ENCODE measurements at places on chromosomes 2 and 18.

DNA sequence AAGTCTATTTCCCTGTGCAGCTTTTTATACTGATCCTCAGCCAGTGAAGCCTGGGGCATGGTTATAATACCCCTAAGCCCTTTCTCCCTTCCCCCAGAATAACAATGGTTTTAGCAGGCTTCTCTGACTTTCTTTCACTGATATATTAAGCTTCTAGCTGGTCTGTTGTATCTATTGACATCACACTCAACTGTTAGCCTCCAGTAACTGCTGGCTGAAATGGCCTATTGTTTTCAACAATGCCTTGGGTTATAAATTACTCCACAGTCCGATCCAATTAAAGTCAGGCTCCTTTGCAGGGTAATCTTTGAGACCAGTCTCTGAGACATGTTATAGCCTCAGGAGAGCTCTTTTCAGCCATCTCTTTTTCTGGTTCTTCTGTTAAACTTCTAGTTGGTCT is 2.9 kb upstream of the SLC9A4 start:
- DNase-seq: no peak

- no peak for DNase-seq
These were observed 100.9 kb upstream of the SPHKAP start for GRCh38 chr2:228282376-228282775.

GRCh38 chr2:205352593-205352992 is 329.7 kb upstream of the NRP2 start:
- DNase-seq: no peak

DNA sequence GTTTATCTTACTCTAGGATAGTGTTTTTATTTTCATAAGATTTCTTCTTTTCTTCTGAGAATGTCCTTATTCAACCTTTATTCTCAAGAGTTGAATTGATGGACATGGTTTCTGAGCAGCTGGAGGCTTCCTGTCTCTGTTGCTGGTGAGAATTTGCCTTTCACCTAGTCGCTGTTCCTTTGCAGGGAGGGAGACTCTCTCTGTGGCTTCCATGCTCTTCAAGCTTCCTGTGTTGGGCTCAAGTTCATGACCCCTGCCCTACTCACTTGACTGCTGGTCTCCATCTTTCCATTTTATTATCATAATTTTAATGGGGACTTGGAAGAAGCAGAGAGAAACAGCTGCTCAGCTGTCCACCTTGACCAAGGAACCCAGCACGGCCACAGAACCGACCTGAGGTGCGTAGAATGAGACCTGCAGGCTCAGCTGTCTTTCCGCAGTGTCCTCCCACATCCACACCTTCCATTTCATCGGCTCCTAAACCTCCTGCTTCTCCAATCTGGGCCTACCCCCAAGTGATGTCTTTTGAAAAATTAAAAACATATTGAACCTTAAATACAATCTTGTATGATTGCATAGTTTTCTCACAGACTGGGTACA is 24.2 kb downstream of the TMEM18 start:
- no peak for DNase-seq

DNA sequence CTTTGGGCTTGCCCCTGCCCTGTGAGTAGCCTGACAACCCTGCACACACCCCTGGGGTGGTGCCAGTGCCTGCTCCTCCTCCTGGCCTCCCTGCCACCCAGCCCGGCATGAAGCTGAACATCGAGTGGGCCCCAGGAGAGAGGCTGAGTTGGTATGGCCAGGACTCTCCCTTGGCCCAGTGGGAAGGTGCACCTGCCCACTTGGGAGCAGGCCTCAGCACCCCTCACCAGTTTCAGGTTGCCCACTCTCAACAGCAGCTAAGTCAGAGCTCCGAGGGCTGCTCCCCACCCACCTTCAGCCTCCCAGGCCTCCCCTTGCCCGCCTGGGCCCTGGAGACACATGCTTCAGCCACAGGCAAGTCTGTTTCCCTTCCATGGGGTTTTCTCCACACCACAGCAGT is 203.1 kb downstream of the KLHL29 start:
- no peak for DNase-seq

GRCh38 chr2:204885747-204886146 is 340.5 kb downstream of the PARD3B start:
- no peak for DNase-seq

DNA sequence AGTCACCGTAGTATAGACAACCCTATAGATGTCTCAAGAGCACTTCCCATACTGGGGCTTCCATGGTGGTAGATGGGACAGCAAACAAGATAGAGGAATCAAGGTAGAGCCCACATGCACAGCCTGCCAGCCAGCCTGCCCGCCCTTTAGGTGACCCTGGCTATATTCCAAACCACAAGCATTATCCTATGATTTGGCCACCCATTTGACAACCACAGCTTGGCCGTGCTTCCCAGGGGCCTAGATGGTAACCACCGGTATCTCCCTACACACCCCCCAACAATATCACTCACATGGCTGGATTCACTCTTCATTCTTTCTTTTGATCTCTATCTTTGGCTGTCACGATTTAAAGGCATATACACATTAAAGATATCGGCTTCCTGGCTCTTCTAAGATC is 85.3 kb downstream of the CDK15 start:
- DNase-seq: no peak

Data from stimulated activated CD4-positive, alpha-beta T cell treated with anti-CD3 and anti-CD28 coated beads, Interleukin-12 subunit alpha, Interleukin-12 subunit beta, amount 100 ng/mL, for 4 hours (primary cell).